ENCODE measurements at places on chromosomes 12 and 14.

- no peak for DNase-seq
These were observed 2.1 kb upstream of the CMAS start for GRCh38 chr12:22043943-22044342.

GRCh38 chr12:42510823-42511222 lies 78.7 kb downstream of the PRICKLE1 start:
- no peak for DNase-seq

DNA sequence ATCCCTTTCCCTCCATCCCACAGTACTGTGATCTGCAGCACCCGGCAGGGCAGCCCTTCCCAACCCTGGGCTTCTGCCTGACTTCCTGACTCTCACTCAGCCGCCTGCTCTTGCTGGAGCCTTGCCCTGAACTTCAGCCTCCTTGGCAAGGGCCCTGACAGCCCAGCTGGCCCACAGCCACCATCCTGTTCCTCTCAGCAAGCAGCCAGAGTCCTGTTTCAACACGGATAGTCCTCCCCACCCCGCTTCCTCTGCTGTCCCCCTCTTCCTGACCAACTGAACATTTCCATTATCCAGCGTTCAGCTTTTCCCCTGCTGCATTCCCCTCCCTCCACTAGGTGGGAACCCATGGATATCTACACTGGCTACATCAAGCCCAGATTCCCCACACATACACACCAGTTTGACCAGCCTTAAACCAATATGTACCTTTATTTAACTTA lies 74.0 kb upstream of the MDM1 start:
- peak; percentile 88 for DNase-seq

DNA sequence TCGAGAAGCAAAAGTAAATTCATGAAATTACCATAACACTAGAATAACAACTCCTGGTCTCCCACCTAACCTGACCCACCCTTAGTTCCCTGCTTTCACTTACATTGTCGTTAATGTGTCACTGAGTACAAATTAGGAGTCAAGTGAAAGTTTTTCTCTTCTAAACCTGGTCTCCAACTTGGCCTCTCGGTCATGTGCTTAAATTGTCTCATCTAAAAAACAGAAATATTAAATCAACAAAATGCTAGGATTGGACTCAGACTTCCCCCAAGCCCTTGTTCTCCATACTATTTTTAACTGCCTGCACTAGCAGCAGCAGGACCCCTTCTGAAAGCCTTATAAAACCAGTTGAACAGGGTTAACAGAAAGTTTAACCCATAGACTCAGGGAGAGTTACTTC lies 1.8 kb upstream of the BTG1 start:
- DNase-seq: no peak

GRCh38 chr12:67426067-67426466 lies 156.9 kb downstream of the CAND1 start:
- no peak for DNase-seq

DNA sequence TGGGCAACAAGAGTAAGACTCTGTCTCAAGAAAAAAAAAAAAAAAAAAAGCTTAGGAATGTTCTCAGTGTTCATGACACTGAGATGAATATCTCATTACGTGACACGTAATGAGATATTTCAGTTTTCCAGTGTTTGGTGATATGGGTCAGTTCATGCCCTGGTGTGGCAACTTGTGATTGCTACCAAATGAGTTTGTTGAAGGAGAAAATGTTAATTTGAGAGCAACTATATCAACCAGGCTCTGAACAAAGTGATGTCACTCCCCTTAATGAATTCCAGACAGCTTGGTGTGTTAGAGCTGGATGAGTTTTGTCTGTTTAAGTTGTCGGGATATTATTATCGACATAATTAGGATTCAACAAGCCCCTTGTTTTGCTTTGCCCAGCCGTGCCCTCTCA lies 211.7 kb downstream of the DPF3 start:
- DNase-seq: no peak

GRCh38 chr14:46053221-46053620 lies 598.4 kb downstream of the RPL10L start:
- DNase-seq: no peak

DNA sequence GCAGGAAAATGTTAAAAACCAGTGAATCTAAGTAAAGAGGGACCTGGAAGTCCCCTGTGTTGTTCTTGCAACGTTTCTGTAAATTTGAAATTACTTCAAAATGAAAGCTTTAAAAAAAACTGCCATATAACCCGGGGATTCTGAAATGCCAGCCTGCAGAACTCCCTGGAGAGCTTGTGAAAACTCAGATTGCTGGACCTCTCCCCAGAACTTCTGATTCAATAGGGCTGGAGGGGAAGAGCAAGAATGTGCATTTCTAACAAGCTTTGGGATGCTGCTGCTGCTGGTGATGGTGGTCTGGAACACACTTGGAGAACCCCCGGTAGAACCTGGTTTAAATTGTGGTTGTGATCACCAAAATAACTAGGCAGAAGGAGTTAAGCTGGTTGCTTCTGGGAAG lies 300.0 kb upstream of the NOS1 start:
- DNase-seq: no peak

GRCh38 chr12:51845482-51845881 lies 3.0 kb downstream of the FIGNL2 start:
- no peak for DNase-seq

GRCh38 chr12:111081600-111081999 lies 161.2 kb upstream of the MYL2 start:
- no peak for DNase-seq

GRCh38 chr12:6996040-6996441 lies 22.2 kb downstream of the LPCAT3 start:
- no peak for DNase-seq

GRCh38 chr12:92624236-92624635 lies 78.6 kb upstream of the PLEKHG7 start:
- no peak for DNase-seq

DNA sequence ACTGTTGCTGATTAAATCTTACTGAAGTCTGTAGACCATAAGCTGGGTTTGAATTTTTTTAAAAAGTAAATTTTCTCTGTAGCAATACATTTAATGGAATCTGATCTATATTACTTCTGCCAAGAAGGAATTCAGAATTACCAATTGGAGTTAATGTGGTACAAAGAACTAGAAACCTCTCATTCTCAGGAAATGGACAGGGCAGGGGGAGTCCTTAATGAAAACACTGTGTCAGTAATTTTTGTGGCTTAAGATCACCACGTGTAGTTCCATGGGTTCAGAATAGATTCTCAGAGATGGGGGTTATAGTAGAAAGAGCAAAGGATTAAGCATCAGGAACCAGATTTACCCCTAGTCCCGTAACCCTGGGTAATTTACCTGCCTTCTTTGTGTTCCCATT lies 30.3 kb downstream of the FBXL14 start:
- DNase-seq: no peak

- no peak for DNase-seq
These were observed 8.8 kb downstream of the AICDA start for GRCh38 chr12:8603856-8604255.

Measured in Ammon's horn (tissue), 1 donor.